ENCODE measurements at places on chromosomes 1 and 21.

- no peak for DNase-seq
Observed at GRCh38 chr1:111471012-111471411, 2.8 kb upstream of the C1orf162 start.

GRCh38 chr1:222935239-222935900 lies 120.5 kb downstream of the DISP1 start:
- no peak for DNase-seq

- DNase-seq, result peak; percentile 5
Observed at GRCh38 chr1:87743256-87743655, 414.6 kb downstream of the LMO4 start.

DNA sequence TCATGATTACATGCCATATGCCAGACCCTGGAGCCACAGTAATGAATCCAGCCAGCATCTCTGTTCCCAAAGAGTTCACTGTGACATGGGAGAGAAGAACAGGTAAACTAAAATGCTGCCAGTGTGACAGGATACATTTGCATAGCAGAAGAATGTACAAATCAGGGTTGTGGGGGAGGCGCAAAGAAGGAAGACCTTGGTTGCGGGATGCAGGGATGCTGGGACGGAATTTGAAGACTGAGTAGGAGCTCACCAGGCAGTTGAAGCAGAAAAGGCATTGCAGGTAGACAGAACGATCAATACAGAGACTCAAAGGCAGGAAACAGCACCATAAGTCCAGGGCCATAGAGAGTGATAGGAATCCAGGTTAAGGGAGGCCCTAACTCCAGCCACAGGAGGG lies 180.3 kb upstream of the ZC3H12A start:
- DNase-seq, result no peak

DNA sequence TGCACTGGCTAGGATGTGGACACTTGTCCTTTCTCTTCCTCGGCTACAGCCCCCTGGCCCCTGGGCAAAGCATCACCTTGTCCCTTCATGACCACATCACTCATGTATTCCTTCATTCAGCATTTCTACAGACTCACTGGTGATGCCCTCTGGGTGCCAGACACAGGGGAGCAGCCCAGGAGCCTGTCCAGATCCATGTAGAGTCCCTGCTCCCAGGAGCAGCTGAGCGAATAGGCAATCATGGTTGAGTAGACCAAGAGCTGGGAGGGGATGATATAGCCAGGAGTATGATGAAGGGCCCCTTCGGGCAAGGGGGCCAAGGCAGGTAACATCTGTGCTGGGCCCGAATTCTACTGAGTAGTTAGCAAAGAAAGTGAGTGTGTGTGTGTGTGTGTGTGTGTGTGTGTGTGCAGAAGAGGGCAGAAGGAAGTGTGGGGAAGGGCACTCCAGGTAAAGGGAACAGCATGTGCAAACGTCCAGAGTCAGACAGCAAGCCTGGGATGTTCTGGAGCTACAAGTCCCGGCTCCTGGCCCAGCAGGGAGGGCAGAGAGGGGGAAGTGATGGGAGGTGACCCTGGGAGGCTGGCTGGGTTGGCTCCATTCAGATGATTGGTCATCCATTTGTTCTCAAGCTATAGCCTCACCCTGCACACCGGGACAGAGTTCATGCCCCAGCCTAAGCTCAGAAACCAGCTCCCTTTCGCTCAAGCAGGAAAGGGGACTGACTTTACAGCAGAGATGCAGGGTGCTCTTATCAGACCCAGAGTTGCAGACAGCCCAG lies 21.0 kb upstream of the PIK3CD start:
- DNase-seq, result no peak

- DNase-seq, result peak; percentile 84
Observed at GRCh38 chr1:61079898-61080336, 2.4 kb upstream of the NFIA start.

DNA sequence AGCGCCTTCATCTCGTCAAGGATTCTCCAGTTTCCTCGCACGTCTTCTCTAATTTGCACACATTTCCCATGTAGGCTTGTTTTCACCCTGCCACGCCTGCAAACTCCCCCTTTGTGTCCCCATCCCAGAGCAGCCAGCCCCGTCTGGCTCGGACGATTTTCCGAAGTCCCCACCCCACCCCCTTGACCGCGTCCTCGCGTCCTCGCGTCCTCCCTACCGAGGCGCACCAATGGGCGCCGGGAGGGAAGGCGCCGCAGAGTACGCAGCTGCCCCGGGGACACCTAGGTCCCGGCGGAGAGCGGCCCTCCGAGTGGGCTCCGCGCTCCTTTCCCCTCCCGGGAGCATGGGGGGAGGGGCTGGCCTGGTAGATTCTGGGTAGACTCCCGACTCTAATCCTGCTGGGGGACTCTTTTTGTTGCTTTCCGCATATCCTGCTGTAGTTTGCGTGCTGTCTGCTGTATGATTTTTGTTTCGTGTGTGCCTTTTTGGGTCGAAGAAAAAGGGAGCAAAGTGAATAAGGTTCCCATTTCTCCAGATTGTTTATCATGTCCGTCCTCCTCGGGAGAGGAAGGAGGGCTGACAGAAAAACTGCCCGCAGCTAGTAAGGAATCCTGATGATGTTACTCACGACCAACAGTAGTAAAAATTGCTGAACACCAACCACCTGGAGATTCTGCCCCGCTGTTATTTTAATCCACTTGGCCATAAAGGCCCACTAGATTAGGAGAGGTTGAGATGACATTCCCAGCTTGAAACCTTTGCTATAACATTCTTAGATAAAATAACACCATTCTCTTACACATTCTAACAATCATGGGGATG lies 1.5 kb downstream of the CACHD1 start:
- DNase-seq, result peak; percentile 20

DNA sequence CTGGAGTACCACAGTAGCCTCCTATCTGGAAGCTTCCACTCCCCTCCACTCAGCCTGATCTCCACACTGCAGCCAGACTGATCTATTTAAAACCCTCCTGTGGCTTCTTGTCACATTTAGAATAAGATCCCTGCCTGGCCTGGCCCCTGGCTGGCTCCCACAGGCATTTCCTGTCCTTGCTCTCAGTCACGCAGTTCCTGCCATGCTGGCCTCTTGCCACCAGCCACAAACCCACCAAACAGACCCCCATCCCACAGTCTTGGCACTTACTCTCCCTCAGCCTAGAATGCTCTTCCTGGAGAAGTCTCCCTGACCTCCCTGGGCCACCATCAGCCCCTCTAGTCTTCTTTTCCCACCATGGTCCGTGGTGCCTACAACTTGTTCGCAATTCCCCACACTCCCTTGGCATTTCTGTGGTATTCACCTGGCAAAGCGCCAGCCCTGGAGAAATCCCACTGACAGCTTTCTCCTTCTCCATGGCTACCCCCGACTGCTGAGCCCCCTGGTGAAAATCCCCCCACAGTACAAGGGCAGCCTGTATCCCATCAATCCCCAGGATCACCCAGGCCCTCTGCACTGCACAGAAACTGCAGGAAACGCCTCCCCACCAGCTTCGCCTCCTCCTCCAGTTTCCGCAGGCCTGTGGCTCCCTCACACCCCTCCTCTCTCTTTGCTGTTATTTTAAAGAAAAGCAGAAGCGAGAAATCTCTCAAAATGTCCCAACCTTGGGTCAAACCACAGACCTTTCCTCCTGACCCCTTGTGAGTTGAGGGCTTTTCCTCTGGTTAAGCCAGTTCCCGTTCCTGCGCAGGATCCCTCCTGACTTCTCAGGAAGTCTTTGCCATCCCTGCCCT lies 94.5 kb downstream of the SYT2 start:
- DNase-seq, result peak; percentile 94

GRCh38 chr1:52532247-52532646 lies 20.6 kb downstream of the TUT4 start:
- no peak for DNase-seq

DNA sequence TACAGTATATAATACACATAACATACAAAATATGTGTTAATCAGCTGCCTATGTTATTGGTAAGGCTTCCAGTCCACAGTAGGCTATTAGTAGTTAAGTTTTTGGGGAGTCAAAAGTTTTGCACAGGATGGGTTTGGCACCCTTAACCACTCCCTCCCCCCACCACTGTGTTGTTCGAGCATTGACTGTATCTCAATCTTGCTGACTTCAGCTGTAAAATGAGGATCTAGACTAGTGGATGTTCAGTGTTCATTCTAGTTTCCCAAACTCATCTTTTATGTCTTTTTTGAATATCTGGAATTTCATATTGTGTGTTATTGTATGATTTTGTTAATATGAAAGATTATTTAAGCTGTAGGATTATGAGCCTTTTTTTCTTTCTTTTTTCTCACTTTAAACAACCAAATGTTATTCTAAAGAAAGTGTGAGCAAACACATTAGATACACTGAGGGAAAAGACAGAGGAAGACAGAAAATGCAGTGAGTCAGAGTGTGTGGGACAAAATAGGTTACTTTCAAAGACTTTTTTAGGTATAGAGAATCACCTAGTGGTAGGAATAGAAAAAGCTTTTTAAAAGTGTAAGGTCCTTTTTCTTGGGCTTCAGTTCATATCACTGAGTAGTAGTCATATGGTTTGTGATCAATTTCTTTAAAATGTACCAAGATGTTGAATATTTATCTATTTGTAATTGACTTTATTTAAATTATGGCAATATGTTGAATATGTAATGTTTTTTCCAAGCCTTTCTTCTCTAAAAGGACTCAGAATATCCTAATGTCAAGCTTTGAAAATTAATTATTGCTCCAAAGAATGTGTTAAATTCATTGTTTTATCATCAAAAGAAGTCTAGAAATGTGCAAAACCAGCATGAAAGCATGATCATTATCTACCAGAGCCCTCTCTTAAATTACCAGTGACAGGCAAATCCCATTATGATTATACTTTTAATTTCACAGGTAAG lies 17.9 kb upstream of the CENPF start:
- peak; percentile 74 for DNase-seq

GRCh38 chr1:150791585-150791984 lies 16.5 kb downstream of the CTSK start:
- no peak for DNase-seq

GRCh38 chr1:85275701-85276214 lies 674 bp downstream of the BCL10 start:
- no peak for DNase-seq

- peak; percentile 57 for DNase-seq
Observed at GRCh38 chr1:109091078-109091838, 694 bp downstream of the TMEM167B start.

GRCh38 chr21:28518630-28519029 lies 474.0 kb downstream of the LTN1 start:
- DNase-seq, result no peak

- DNase-seq, result peak; percentile 96
Observed at GRCh38 chr1:78303620-78304019, 187.2 kb upstream of the PTGFR start.

DNA sequence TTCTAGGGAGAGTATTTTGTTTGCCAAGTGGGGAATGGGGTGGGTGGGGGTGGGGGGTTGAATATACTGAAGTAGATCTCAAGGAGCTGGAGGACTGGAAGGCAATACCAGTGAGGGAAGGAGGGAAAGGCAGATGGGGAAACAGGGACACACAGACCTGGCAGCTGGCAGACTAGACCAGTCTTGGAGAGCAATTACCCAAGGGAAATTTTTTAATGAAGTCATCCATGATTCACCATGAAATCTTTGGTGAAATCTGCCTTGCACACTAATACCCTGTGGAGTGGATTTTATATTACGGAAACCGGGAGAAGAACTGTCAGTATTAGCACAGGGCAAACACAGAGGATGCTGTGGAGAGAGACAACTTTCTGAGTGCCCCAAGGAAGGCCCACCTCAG lies 29.7 kb upstream of the MARK1 start:
- peak; percentile 61 for DNase-seq

DNA sequence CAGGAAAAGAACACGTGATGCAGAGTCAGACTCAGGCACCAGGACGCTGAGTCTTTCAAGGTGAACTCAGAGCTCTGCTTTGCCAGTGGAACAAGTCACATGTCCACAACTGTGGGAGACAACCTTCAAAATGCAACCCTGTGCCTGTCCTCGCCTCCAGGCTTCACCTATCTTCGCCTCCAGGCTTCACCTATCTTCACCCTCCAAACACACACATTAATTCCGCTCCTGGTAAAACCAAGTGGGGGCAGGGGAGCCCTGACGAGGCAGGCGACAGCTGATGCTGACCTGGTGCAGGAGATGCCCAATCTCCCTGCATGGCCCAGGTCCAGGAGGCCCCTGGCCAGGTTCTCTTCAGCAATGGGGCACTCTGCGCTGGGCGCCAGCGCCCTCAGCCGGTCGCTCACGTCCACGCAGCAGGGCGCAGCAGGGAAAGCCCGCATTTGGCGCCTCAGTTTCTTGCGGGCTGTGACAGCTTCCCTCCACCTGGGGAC lies 28.0 kb upstream of the LSS start:
- no peak for DNase-seq

DNA sequence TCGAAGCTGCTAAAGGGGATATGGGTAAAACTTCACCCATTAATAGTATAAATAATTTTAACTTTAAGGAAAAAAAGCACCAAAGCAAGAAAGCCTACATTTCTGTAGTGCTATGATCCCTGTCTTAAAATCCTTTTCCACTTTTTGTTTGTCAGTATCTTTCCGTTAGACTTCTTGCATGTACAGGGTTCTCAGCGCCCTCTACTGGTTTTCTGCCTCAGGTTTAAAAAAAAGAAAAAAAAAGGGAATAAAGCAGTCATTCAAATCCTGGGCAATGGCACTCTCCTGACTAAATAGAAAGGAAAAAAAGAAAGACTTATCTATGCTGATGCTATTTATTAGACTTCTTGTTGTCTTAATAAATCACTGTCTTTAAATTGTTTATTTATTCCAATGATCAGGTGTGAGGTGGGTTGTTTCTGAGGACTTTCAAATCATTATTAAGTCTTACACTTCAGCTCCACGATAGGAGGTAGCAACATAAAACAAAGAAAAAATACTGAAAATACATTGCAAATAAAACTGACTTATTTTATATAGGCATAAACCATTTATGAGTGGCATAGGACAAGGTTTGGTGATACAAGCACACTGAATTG lies 475.4 kb upstream of the NR5A2 start:
- peak; percentile 60 for DNase-seq

- DNase-seq, result no peak
Observed at GRCh38 chr1:243979396-243979795, 71.7 kb upstream of the ZBTB18 start.

DNA sequence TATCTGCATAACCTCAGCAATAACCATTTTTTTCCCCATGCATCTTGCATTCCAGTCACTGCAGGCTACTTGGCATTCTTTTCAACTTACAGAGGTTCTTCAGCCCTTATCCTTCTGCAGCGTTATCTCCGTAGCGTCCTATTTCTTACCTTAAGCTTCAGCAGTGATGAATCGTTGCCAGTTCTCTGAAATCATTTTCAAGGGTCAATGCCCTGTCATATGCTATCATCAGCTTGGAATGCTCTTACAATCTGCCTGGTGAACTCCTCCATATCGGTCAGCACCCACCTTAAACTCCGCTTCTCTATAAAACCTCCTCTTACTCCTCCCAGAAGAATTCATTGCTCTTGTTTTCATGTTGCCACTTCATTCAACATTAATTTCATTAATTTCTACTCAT lies 105.1 kb upstream of the DPH5 start:
- no peak for DNase-seq

DNA sequence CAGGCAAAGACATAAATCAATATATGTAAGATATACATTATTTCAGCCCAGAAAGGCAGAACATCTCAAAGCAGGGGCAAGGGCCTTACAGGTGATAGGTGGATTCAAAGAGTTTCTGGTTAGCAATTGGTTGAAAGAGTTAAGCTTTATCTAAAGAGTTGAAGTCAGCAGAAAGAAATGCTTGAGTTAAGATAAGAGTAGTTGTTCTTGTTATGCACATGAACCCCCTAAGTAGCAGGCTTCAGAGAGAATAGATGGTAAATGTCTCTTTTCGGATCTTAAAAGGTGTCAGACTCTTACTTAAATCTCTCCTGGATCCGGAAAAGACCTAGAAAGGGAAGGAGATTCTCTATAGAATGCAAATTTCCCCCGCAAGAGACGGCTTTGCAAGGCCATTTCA lies 8.3 kb upstream of the ZBTB40 start:
- DNase-seq, result no peak
